ENCODE measurements at places on chromosomes 3 and 15. TPM values are rescaled to one million over a fixed set of nuclear protein-coding genes. Genes with fewer than 3 reads are reported as not detected.

- DNase-seq, result peak; percentile 91
Observed at GRCh38 chr15:35000511-35000910, 12.4 kb upstream of the ZNF770 start.

GRCh38 chr3:160806094-160806493 is 50.1 kb downstream of the PPM1L start:
- no peak for DNase-seq

GRCh38 chr3:73409138-73409763 is 215.5 kb downstream of the PDZRN3 start:
- DNase-seq, result peak; percentile 32

- peak; percentile 90 for DNase-seq
Observed at GRCh38 chr3:123817413-123817812, 66.7 kb downstream of the MYLK start.

GRCh38 chr3:71541313-71541712 is 42.2 kb downstream of the FOXP1 start:
- no peak for DNase-seq

GRCh38 chr3:41690766-41691563 is 270.9 kb downstream of the ULK4 start:
- peak; percentile 77 for DNase-seq

GRCh38 chr3:79111375-79112052 is 656.3 kb downstream of the ROBO1 start:
- no peak for DNase-seq

- no peak for DNase-seq
Observed at GRCh38 chr3:177624528-177625495, 427.5 kb upstream of the TBL1XR1 start.

DNA sequence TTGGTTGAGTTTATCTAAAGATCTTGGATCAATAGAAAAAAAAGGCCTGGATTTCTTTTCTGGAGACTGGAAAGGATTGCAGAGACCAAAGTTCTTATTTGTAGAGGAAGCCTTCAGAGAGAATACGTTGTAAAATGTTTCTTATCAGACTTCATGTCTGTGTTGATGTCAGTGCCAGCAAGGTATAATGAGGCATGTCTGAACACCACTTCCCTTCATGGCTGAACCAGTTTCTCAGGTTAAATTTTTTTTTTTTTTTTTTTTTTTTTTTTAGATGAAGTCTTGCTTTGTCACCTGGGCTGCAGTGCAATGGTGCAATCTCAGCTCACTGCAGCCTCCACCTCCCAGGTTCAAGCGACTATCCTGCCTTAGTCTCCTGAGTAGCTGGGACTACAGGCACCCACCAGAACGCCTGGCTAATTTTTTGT is 17.8 kb upstream of the ZNF774 start:
- no peak for DNase-seq

Gene ALDH1A2
- not detected for total RNA-seq

Gene GLT8D1
- 79.9 TPM for total RNA-seq

Gene CTXND1
- not detected for total RNA-seq

Gene FMN1
- total RNA-seq, result 5.3 TPM

Gene FETUB
- total RNA-seq, result not detected

Gene DPPA4
- total RNA-seq, result not detected

All from M059J (cell line).